ENCODE measurements at places on chromosomes 2 and 18.

DNA sequence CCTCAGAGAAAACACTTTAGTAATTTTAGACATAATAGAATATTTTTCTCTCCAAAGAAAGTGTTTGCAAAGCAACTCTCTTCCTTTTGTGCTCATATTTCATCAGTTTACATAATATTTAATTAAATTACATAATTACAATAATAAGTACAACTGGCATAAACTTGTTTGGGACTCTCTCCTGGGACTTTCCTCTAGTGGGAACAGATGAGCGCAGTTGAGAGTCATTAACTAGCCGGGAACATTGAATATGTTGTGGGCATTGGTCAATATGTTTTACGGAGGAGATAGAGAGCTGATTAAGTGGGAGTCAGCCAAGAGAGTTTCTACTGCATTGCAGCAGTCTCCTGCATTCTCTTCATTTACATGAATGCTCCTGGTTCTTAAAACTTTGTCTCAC is 607.7 kb downstream of the ARHGAP15 start:
- DNase-seq, result no peak

- DNase-seq, result no peak
Measured at GRCh38 chr2:161571051-161571429, 53.2 kb upstream of the SLC4A10 start.

DNA sequence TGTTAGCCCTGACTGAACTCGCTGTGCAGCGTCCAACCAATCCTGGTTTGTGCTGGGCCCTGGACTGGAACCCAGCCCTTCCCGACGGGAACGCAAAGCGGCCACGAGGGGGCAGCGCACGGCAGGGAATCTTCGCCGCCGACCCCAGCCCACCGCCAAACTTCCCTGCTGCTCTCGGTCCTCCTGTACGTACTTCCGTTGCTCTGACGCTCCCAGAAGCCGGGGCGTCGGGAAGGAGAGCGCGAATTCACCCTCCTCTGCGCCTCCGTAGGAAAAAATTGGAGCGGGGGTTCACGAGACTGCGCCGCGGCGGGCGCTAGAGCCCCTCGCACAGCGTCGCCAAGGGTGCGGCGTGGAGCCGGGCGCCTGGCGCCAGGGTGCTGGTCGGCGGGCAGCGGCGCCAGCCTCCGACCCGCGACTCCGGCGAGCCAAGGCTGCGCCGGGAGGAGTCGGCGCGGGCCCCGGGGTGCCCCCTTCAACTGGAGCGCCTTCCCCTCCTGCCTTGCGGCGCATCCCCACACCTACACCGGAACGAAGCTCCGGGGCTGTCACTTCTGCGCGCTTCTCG is 873 bp upstream of the SH3RF3 start:
- peak; percentile 65 for DNase-seq

DNA sequence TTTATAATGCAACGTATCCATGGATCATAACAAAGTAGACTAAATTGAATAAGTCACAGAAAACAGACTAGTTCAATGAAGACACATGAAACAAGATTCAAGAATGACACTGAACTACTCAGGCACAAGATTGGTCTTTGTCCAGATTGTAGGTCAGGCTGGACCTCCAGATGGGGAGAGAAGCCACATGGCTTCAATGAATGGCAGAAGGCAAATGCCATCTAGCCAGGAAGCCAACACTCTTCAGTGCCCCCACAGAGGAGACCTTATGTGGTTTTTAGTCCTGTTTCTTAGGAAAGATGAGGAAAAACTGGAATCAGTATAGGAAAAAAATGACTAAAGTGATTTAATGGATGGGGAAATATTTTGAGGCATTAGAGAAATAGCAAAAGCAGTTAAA is 43.1 kb downstream of the BOD1L2 start:
- no peak for DNase-seq

- no peak for DNase-seq
Measured at GRCh38 chr2:178514664-178515063, 34.4 kb downstream of the PLEKHA3 start.

GRCh38 chr2:175457895-175458448 is 276.5 kb upstream of the ATP5MC3 start:
- no peak for DNase-seq

GRCh38 chr2:15666861-15667808 is 75.5 kb downstream of the DDX1 start:
- DNase-seq, result no peak

DNA sequence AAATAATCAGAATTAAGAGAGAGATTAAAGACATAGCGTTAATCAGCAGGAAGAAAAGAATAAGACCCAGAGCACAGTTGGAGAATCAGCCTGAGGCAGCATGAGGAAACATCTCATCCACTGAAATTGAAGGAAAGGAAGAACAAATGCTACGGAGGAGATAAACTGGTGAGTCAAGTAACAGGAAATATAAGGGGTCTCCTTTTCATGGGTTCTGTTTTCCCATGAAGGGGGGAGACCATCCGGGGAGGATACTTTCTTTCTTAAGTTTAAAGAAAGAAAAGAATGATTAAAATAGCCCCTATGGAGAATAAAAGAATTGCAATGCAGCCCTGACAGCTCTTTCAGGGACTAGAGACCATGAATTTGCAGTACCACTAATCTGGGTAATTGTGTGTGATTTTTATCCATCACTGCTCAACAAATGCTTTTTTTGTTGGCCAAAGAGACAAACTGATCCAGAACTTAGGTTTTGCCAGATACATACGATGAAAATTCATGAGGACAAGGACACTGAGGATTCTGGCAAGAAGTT is 17.7 kb downstream of the ROCK2 start:
- no peak for DNase-seq

- no peak for DNase-seq
Measured at GRCh38 chr2:100141906-100142305, 484 bp downstream of the AFF3 start.
